T-helper 2 cell (primary cell): ENCODE measurements at places on chromosomes 7 and 10.

GRCh38 chr7:22204312-22204711 lies 152.6 kb downstream of the RAPGEF5 start:
- DNase-seq: no peak

DNA sequence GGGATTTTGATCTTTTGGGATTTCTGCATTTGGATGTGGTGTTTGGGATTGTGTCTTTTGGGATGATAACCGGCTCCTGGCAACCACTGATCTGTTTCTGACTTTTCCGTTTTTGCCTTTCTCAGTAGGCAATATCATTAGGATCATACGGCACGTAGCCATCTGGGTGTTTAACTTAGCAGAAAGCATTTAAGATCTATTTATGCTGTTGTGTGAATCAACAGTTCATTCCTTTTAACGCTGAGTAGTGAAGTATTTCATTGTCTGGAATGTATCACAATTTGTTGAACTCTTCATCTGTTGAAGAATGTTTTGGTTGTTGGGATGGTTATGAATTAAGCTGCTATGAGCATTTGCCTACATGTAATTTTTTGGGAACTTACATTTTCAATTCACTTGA lies 459.6 kb downstream of the SDK1 start:
- no peak for DNase-seq

DNA sequence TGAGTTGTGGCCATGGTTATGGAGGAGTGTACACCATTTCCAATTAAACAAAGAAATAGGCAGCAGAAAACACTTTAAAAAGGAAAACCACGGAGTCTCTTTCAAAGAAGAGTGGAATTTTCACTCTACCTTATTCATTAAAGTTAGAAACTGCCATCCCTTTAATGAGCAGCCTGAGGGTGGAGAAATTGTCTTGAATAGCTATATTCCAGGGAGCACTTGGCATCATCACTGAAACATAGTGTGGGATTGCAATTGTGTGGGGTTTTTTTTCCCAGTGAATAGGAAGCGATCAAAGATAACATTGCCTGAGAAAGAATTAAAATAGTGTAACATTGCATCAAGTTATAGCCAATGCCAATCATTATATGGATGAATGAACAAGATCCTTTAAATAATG lies 191.6 kb downstream of the TEX36 start:
- no peak for DNase-seq

DNA sequence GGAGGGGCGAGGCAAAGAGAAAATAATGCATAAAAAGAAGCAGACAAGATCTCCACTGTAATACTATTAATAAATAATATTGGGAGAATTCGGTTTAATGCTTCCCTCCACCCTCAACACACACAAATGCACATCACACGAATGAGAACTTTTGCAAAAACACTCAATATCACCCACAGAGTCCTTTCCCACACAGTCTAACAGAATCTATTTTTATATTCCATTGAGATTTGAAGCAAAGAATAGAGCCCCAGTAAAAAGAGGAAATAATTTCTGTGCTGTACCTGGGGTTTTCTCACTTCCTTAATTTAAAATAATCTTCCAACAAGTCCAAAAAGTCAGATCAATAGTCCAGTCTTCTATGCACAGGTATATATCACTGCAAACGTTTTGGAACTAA lies 17.0 kb downstream of the PIK3AP1 start:
- DNase-seq: no peak

DNA sequence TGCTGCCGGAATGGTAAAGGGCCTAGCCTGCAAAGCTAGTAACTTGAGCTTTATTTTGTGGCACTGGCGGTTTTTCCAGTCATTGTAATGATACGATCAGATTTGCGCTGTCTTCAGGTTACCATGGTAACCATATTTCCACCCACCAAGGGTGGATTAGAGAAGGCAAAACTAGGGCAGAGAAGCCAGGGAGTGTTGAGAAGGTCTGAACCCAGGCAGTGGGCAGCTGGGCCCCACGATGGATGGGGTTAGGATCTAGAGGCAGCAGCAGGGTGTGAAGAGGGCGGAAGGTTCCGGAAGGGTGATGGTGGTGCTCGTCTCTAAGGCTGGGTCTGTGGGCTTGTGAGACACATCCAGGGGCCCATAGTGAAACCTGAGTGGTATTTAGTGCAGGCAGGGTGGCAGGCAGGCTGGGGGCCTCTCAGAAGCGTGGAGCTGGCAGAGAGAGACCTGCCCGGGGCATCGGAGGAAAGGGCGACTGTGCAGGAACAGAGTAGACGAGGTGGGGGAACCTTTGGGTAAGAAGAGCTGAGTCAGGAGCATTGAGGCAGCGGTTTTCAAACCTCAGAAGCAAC lies 87.9 kb upstream of the GTF2I start:
- no peak for DNase-seq
